ENCODE measurements at places on chromosomes 4 and X.

DNA sequence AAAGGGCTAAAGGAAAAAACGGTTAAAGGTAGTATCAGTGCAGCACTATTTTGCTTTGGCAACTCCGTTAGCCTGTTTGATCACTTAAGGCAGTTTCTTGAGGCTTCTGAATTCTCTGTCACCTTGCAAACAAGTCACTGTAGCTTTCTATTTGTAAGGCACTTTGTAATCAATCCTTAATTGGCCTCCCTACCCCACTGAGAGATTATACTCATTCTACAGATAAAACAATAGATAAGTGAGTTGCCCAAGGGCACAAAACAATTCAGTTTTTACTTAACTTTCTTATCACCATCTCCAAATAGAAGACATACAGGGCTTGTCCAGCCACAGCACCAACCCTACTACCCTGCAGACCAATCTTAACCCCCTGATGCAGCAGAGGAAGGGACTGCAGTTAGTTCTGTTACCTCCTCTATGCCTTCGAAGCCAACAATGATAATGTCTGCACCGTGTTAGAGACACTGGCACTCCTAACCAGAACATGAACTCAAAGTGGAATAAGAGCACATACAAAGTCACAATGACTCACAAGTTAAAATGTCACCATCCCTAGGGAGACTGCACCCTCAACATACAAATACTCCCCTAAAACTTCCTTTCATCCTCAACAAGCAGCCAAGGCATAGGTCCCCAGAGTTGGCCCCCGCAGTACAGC lies 1.7 kb downstream of the TMEM185A start:
- no peak for DNase-seq

DNA sequence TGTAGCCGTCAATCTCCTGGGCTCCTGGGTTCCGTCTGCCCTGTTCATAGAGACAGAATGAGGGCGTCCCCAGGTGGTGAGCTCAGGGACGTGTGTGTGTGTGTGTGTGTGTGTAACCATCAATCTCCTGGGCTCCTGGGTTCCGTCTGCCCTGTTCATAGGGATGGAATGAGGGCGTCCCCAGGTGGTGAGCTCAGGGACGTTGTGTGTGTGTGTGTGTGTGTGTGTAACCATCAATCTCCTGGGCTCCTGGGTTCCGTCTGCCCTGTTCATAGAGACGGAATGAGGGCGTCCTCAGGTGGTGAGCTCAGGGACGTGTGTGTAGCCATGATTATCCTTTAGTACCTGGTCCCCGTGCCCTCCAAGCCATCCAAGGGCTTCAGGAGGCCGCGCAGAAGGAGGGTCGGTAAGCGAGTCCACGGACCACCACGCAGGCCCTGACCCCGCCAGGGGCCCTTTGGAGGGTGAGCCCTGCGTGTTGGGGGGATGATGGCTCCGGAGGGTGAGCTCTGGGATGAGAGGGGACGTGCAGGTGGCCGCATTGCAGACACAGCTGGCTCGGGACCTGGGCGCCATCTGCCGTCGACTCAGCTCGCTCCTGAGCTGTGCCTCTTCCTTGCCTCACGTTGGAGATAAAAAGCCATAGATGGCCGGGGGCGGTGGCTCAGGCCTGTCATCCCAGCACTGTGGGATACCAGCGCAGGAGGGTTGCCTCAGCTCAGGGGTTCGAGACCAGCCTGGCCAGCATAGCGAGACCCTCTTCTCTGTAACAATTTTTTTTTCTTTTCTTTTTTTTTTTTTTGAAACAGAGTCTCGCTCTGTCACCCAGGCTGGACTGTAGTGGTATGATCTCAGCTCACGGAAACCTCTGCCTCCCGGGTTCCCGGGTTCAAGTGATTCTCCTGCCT lies 5.4 kb upstream of the GTPBP6 start:
- peak; percentile 100 for DNase-seq

GRCh38 chrX:150605603-150606002 lies 37.2 kb downstream of the MTM1 start:
- no peak for DNase-seq

DNA sequence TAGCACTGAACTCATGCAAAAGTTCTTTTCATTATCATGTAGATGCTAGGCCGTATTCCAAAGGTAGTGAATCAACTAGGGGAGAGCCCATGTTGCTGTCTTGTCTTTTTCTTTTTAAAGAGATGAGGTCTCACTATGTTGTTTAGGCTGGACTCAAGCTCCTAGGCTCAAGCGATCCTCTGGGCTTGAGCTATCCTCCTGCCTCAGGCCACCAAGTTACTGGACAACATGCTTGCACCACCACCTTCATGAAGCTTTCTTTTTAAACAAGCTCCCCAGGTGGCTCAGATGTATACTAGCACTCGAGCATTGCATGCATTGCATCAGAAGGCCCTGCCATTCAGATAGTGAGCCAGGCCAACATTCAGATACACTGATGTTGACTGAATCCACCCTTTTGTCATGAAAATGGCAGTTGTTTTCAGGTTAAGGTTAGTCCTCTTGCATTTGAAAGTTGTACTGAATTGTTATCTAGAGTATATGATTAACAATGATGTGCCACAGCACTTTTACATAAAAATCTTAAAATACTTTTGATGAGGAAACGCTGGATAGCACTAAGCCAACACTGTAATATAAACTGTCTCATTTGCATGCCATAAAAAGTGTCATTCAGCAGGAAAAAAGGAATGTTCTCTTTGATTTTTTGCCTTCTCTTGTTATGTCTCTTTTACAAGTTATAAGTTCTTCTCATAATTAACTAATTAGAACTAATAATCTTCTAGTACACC lies 76.7 kb downstream of the FNIP2 start:
- no peak for DNase-seq

- no peak for DNase-seq
Observed at GRCh38 chrX:42732506-42732905, 45.5 kb downstream of the PPP1R2C start.

GRCh38 chr4:168717847-168718246 lies 221.0 kb downstream of the PALLD start:
- peak; percentile 16 for DNase-seq

- no peak for DNase-seq
Observed at GRCh38 chr4:183153190-183153916, 54.3 kb downstream of the WWC2 start.

DNA sequence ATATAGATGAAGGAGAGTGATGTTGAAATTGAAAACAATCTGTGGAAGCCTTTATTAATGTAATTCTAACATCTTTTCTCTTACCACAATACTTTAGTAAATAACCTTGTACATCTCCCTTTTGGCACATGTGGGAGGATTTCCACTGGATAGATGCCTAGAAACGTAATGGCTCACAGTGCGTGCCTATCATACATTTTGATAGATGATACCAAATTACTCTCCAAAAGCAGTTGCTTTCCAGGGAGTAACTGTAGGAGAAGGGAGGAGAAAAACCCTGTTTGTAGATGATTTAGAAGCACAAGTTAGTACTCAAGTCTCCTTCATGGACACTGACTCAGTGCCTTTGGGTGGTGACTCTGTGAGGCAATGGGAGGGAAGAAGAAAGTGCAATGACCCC lies 476.3 kb downstream of the CCSER1 start:
- DNase-seq = no peak

DNA sequence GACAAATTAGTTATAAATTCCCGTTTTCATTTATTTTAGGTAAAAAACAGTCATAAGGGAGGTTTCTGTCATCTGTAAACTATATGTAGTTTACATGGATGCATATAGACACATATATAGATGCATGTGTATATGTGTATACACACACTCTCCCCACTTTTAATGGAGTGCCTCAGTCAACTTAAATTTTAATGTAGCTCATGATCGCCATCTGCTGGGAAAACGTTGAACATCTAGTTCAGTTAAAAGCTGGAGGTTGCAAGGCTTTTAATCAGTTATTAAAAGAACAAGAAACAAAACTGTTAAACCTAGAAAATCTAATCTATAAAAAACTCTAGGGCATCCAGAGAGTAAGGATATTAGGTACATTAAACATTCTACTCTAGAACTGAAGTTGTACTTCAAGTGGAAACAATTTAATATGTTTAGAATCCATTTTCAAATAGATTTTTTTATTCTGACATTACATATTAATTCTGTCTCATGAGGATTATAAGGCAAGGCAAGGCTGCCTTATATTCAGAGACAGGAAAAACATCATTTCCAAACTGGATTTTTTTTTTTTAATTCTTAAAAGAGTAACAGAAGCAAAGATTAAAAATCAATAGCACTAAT lies 122.6 kb downstream of the SHISA3 start:
- DNase-seq = no peak

All from epithelial cell of prostate (primary cell).